ENCODE measurements at places on chromosomes 6 and 20.

DNA sequence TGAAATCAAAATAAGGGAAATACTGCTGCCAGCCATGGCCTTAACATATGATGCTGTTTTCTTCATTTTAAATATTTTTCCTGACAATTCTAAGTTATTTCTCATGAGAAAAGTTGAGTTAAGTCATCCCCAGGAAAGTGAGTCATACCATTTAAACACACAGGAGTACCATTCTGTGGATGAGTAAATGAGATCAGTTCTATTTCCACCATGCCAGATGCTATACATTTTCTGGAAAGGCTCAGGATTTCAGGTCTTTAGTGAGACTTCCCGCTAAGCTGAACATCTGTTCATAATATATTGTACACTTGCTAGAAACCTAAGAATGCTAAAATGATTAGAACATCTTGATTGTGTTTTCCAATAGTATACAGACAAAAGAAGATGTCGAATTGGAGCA, 256.2 kb upstream of the MANEA start:
- no peak for DNase-seq

DNA sequence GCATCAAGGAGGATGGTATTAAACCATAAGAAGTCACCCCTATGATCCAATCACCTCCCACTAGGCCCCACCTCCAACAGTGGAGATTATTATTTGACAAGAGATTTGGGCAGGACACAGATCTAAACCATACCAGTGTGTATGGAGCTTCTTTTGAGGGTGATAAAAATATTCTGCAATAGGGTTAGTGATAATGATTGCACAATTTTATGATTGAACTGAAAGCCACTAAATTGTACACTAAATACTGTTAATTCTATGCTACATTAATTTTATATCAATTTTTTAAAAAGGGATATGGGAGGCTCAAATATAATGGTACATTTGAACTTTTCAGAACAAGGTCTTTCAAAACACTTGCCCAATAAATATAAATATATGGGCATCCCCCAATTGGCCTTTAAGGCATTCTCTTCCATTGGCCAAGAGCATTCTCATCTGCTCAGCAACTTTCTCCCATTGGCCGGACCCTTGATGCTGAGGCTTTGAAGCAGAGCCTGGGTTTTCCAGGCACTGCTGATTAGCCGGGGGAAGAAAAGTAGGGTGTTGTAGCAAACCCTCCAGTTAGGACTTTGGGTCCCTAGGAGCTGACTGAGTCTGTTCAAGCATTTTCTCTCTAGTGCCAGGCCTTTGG, 209.9 kb downstream of the LRFN2 start:
- DNase-seq: no peak

DNA sequence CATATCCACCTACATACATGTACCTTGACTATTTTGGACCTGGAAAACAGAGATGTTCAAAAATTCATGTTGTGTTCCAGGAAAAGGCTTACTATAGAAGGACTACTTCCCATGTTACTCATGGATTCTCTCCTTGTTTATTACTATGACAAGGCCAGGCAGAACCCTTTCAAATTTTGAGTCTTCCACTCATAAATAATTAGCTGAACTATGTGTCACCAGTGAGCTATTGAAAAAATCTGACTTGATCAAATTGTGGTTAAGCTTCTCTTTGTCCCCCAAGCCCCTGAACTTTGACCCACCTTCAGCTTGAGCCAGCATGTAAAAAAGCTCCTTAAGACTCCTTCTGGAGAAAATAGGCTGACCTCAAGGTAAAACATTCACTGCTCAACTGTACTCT, 1142.8 kb upstream of the EYS start:
- DNase-seq: no peak

DNA sequence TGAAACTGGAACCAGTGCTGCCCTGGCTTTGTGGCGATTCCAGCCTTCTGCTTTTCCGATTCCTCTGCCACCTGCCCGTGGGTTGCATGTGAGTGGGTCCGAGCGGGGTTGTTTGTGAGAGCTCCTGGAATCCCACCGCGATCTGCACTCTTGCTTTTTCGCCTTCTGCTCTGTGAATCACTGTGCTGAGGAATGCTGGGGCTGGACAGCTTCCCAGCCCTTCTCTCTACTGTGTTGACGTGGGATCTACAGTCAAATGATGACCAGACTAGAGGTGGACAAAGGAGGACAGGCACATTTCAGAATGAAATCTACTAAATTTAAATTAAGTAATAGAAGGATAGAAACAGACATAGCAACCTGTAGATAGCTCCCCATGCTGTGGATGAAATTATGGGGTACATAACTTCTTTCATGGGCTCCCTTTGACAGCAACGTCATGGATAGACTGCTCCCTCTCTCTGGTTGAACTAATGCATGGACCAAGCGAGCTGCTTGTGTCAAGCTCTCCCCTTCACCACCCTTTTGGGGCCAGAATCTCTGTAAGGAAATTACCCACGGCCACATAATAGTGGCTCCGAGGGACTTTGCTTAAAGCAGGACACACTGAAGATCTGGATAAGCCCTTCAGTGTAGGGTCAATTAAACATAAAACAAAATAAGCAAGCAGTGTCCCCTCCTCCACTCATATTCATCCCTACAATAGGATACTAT, 2.0 kb downstream of the FNDC1 start:
- no peak for DNase-seq

- no peak for DNase-seq
Measured at GRCh38 chr20:23314699-23315098, 35.9 kb upstream of the NXT1 start.

DNA sequence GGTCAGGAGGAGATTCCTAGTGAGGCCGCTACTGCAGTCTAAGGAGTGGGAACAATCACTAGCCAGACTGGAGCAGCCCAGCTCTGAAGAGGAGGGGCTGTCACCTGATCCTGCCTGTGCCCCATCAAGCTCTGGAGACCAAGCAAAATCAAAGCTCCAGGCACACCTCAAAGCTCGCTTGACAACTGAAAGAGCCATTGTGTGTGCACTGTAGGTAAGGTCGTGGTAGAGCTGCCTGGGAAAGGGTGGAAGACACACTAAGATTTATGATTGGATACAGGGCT, 58.2 kb downstream of the CSE1L start:
- no peak for DNase-seq

GRCh38 chr6:102793752-102794151, 1400.2 kb downstream of the GRIK2 start:
- no peak for DNase-seq

- no peak for DNase-seq
Measured at GRCh38 chr6:63352069-63352543, 32.3 kb upstream of the LGSN start.

DNA sequence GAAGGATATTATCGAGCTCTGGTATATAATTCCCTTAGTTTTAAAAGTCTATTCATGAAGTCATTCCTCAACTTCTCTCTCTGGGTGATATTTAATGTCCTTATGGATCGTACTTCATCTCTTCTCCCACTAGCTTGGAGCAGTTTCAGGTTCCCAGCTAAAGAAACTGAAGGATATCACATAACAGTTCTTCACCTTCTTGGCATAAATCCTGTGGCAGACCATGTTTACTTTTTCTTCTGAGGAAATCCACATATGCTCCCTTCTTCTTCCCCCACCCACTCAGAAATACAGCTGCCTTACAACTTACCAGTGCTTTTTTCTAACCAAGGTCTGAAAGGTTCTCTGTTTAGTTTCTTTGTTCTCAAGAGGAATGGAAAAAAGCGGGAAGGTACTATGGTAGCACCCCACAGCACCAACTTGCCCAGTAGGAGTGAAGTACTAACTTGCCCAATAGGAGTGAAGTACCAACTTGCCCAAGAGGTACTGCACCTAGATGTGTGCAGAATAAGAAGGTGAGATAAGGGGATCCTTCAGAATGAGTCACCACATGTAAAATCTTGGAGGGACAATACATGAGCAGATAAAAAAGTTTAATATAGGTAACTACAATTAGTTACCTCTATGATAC, 53.1 kb downstream of the TSPYL4 start:
- no peak for DNase-seq

DNA sequence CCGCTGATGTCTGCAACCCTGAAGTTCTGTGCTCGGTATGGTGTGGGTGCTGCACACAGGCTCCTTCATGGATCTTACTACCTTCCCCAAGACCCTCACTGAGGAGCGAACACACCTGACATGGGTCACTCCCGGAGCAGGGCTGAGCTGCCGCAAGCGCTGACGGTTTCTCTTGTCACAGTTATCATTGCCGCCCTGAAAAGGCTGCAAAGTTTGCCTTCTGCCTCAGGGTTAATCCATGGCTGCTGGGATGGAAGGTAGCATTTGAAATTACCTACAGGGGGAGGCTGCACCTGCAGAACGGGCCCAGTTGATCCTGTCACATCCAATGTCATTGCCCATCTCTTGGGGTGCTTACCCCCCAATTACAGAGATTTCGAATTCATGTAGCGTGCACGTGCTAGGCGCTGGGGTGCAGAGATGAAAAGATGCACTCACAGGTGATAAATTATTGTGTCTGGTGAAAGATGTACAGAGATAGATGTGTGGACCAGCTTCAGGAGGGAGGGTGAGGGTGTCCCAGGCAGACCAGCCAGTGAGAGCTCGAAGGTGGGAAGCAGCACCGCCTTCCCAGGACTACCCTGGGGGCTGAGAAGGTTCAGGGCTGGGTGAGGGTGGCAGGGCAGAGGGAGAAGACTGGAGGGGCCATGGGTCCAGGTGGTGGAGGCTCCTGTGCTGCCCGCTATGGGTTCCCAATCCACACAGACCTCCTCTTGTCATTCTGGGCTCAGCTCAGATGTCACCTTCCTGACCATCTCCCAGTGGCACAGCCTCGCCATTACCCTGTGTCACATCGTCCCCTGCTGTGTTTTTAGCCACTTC, 120.1 kb downstream of the SYCP2 start:
- DNase-seq: no peak

- DNase-seq: no peak
Measured at GRCh38 chr6:121531658-121532169, 96.3 kb downstream of the GJA1 start.

DNA sequence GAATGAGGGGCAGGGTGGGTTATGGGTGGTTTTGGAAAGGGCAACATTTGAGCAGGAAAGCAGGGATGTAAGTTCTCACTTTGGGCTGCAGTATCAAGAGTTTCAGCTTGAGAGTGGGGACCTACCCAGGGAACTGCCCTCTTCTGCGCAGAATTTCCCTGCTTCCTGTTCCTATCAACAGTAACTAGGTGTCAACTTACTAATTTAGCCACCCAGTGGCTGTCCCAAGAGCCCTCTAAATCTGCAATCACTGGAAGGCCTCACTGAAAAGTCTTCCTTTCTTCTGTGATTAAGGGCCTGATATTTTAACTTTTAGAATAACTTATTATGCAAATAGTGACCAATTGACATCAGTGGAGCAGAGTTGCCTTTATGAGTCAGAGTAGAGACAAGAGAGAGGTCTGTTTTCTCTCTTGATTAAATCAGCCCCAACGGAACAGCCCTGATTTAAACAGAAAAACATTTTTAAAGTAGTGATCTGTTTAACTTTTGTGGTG, 118.2 kb upstream of the RIPOR2 start:
- peak; percentile 46 for DNase-seq

DNA sequence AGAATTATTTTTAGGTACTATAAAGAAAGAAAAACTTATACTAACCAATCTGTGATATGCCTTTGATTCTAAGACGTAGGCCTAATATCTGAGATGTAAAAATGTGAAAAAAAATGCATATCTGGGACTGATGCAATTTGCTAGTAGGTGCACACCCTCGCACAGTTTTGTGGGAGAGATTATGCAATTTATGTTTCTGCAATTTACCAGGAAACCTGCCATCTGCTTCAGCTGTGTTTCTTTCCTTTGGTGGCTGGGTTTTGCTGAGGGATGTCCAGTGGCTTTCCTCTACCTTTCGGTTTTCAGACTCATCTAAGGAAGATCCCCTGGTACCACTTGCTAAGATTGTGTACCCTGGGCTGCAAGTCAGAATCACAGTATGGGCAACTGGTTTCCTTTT, 186.9 kb downstream of the ZFP64 start:
- DNase-seq: no peak

GRCh38 chr6:34536251-34536958, 19.7 kb downstream of the SPDEF start:
- no peak for DNase-seq

GRCh38 chr6:13278991-13279390, 49.3 kb downstream of the TBC1D7 start:
- no peak for DNase-seq

GRCh38 chr6:10793695-10794094, 44.6 kb downstream of the MAK start:
- no peak for DNase-seq

GRCh38 chr6:143941852-143942627, 66.0 kb downstream of the PLAGL1 start:
- no peak for DNase-seq

DNA sequence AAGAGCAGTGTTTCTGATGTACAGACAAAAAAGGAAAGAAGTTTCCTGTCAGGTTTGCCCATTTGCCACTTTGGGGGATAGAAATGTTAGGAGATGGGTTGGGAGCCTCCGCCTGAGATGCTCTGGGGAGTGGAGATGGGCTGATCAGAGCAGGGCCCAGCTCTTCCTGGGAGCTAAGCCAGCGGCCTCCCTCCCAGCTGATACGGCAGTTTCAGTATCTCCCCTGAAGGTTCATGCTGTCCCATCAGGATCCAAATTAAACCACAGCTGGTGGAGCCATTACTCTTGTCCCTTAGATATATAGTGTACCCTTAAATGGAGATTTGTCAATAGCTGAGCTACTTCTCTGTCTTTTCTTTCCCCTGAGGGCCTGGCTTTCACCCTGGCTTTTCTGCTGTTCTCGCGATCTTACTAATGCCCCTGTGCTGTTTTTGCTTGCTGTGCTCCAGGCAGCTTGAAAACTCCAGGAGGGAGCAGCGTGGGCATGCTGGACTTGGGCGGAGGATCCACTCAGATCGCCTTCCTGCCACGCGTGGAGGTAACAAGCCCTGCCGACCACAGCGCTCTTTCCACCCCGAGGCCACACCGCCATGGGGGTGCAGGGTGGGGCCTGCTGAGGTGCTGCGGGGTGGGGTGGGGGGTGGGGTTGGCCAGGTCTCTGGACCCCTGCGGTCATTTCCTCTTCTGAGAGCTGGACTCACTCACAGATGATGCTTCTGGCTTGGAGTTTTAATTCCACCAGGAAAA, 20.9 kb downstream of the ENTPD6 start:
- no peak for DNase-seq

DNA sequence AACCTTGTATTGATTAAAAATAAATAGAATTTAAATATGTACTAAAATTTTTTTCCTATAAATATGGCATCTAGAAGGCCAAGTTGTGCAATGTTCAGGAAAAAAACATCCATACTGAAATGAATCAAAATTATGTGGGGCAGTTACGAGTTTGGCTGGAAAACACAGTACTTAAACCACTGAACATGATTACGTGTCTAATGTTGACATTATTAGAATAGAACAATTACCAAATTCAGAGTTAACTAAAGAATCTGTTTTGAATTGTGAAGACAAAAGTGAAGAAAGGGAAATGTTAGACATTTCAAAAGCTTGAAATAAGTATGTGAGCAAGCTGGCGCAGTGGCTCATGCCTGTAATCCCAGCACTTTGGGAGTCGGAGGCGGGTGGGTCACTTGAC, 57.2 kb downstream of the KLHL31 start:
- DNase-seq: no peak

DNA sequence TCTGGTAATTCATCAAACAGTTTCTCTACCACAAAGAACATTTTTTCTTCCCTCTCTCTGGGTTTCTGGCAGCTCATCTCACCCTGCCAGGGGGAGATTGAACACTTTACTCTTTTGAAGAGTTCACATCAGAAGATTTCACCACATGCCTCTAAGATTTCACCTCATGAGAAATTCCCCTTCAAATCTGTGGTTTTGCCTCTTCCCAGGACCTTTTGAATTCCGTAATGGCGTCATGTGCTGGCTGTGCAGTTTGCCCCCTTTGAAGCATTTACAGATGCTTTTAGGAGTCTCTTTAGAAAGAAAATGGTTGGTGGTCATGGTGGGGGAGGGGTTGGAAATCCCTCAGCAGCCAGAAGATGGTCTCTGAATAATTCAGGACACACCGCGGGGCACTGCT, 486.1 kb downstream of the QKI start:
- DNase-seq: no peak
